ENCODE measurements at places on chromosomes 3 and 15. TPM values are rescaled to one million over a fixed set of nuclear protein-coding genes. Genes with fewer than 3 reads are reported as not detected.
A peak's percentile ranks its signal among the peaks of the same experiment; 100 is the strongest.

GRCh38 chr15:58537033-58537432, 105.2 kb downstream of the LIPC start:
- no peak overlapping the region for H3K27ac ChIP-seq
- no peaks in the 10 kb centered on the region for H3K27me3 ChIP-seq
- no peak for DNase-seq
- H3K4me3 ChIP-seq: no peak overlapping the region
- no peaks in the 10 kb centered on the region for H3K4me1 ChIP-seq
- H3K36me3 ChIP-seq: no peaks in the 10 kb centered on the region

DNA sequence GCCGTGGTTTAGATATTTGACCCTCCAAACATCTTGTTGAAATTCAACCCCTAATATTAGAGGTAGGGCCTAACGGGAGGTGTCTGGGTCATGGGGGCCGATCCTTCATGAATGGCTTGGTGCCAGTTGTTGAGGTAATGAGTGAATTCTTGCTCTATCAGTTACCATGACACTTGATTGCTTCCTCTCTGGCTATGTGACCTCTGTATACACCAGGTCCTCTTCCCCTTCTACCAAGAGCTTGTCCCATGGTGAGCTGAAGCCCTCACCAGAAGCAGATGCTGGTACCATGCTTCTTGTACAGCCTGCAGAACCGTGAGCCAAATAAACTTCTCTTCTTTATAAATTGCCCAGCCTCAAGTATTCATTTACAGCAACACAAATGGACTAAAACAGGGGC, 41.8 kb upstream of the TIPARP start:
- no peak overlapping the region for H3K4me3 ChIP-seq
- DNase-seq: no peak
- no peak overlapping the region for H3K27ac ChIP-seq
- no peaks in the 10 kb centered on the region for H3K36me3 ChIP-seq
- peaks cover 30% of the 10 kb centered on the region for H3K4me1 ChIP-seq

- H3K4me1 ChIP-seq: peaks cover 69% of the 10 kb centered on the region
- peak within 1 kb of the TSS; percentile 58 for H3K4me3 ChIP-seq
- no peaks in the 10 kb centered on the region for H3K27me3 ChIP-seq
- H3K27ac ChIP-seq: peak within 1 kb of the TSS; percentile 72
- DNase-seq: peak; percentile 74
These were observed at the start of gene PRICKLE2 for GRCh38 chr3:64224826-64225610. TSS of gene PRICKLE2 (minus strand) at chr3:64225466. CDS start at chr3:64198927, 26,539 bp downstream.

DNA sequence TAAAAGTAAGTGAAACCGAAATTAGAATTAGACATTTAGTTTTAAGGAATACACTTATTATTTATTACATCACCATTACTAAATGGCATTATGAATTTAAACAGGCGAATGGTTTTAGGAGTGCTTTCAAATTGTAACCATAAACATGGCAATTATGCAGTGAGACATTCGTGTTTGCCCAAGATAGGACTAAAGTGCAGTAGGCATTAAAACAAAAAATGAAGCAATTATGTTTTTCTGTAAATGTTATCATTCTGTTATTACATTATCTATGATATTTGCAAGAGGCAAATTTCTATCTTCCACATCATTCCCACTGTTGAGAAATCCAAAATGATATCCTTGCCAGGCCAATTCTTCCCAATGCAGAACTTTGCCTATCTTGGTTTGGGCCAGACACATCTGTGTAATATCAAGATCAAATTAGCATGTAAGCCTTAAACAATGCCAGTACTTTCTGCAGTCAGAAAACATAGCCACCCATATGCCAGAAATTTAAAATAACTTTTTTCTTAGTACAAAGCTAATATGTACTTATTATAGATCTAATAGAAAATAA, 156.9 kb downstream of the ATP8B4 start:
- no peaks in the 10 kb centered on the region for H3K36me3 ChIP-seq
- H3K27me3 ChIP-seq: no peaks in the 10 kb centered on the region
- no peak overlapping the region for H3K27ac ChIP-seq
- no peak for DNase-seq
- H3K4me3 ChIP-seq: no peak overlapping the region

DNA sequence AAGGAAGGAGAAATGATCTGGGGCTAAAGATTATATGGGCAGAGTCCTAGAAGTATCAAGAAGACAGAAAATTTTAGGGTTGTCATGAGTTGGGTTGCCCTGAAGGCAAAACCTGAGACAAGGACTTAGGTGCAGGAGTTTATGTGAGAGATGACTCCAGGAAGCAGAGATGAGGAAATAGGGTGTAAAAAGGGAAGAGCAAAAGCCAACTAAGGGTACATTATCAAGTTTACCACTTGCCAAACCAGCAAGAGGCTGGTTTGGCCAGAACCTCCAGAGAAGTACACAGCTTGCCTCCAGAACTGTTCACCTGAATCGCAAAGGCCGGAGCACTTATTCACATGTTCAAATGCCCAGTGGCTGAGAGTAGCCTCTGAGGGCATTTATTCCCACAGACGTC, 116.7 kb downstream of the FHIT start:
- DNase-seq: no peak
- no peak overlapping the region for H3K27ac ChIP-seq
- H3K36me3 ChIP-seq: no peaks in the 10 kb centered on the region
- H3K4me1 ChIP-seq: no peaks in the 10 kb centered on the region
- H3K4me3 ChIP-seq: no peak overlapping the region

- H3K4me3 ChIP-seq: no peak overlapping the region
- no peak overlapping the region for H3K27ac ChIP-seq
- H3K27me3 ChIP-seq: peaks cover 8% of the 10 kb centered on the region
These were observed 7.5 kb upstream of the IGSF10 start for GRCh38 chr3:151468284-151468917.

DNA sequence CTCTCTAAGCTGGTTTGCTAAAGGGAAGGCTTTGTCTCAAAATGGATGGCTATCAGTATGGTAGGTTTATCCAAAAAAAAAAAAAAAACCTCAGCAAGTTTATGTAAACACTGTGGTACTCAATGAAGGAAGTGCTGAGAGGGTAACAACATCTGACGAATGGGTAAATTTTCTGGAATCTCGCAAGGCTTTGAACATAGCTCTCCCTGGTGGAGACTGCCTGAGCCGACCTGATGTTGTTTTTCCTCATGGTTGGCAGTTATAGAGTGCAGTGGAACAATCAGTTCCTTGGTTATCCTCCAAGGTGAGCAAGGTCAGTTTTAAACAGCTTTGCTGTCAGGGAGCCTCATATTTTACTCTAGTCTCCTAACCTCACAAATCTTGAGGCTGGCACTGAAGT, 94.6 kb downstream of the ZPLD1 start:
- no peaks in the 10 kb centered on the region for H3K36me3 ChIP-seq
- no peak overlapping the region for H3K27ac ChIP-seq
- no peak for DNase-seq

DNA sequence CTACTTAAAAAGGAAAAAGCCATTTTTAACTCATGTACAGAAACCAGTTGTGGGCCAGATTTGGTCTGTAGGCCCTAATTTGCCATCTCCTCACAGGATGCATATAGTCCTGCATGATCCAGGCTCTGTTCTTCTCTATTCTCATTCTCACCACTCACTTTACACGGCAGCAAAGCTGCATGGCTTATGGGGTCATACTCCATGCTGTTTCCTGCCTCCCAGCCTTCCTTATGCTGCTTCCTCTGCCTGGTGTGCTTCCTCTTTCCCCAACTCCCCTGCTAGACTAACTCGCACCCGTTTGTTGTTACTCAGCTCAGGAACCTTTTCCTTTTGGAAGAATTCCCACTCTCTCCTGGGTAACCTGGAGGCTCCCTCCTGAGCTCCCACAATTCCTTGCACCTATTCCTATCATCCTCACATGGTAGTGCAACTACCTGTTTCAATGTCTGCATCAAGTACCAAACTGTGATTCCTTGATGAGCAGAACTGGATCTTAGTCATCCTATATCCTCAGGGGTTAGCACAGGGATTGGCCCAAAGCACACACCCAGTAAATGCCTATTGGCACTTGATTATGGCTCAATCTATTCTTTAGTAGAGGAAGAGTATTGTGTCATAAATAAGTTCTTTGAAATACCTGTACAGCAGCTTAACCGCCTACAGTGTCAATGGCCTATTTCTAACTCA, 172.1 kb upstream of the MITF start:
- no peak overlapping the region for H3K27ac ChIP-seq
- no peak for DNase-seq
- H3K27me3 ChIP-seq: no peaks in the 10 kb centered on the region
- H3K4me1 ChIP-seq: peaks cover 8% of the 10 kb centered on the region
- H3K4me3 ChIP-seq: no peak overlapping the region

- no peak overlapping the region for H3K4me3 ChIP-seq
- no peaks in the 10 kb centered on the region for H3K36me3 ChIP-seq
- DNase-seq: no peak
- H3K4me1 ChIP-seq: no peaks in the 10 kb centered on the region
These were observed 43.9 kb upstream of the FNDC3B start for GRCh38 chr3:171995486-171995885.

- no peak overlapping the region for H3K4me3 ChIP-seq
- no peak overlapping the region for H3K27ac ChIP-seq
- no peak for DNase-seq
- H3K27me3 ChIP-seq: no peaks in the 10 kb centered on the region
These were observed 426.1 kb downstream of the EDEM1 start for GRCh38 chr3:5613599-5613998.

- DNase-seq: no peak
- no peaks in the 10 kb centered on the region for H3K27me3 ChIP-seq
- H3K4me3 ChIP-seq: no peak overlapping the region
These were observed 36.6 kb upstream of the THSD4 start for GRCh38 chr15:71078506-71079207.

DNA sequence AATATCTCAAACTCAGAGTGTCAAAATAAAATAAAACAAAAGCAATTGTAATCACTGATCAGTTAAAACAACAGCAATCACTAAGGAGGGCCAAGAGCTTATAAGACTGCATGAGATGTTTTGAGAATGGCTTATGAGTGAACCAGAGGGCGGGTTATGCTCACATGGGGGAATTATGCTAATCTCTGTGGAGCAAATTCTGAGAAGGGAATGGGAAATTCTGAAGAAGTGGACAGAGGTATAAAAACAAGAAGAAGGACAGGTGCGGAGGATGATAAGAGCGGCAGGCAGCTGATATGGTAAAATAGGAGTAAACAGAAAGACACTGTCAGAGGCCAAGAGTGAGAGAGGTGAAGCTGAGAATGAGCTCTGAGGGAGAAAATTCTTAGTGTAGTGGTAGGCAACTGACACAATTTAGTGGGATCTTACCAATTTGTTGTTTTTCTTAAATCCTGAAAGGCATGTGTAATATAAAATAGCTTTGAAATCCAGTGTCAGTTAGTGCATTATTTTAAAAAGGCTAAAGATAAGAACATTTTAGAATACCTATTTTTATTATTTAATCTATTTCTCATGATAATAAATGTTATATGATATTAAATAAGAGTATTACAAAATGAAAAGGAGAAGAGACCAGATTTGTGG, 133.8 kb downstream of the SPATA16 start:
- no peaks in the 10 kb centered on the region for H3K4me1 ChIP-seq
- H3K27ac ChIP-seq: no peak overlapping the region
- no peak for DNase-seq
- H3K36me3 ChIP-seq: no peaks in the 10 kb centered on the region
- no peaks in the 10 kb centered on the region for H3K27me3 ChIP-seq

GRCh38 chr15:87349181-87349580, 907.4 kb downstream of the NTRK3 start:
- no peak overlapping the region for H3K4me3 ChIP-seq
- H3K27me3 ChIP-seq: no peaks in the 10 kb centered on the region
- DNase-seq: no peak
- H3K4me1 ChIP-seq: no peaks in the 10 kb centered on the region
- no peak overlapping the region for H3K27ac ChIP-seq

GRCh38 chr3:184669578-184669977, 42.3 kb downstream of the MAGEF1 start:
- H3K4me1 ChIP-seq: no peaks in the 10 kb centered on the region
- no peak overlapping the region for H3K27ac ChIP-seq
- peaks cover 15% of the 10 kb centered on the region for H3K27me3 ChIP-seq
- no peak overlapping the region for H3K4me3 ChIP-seq

DNA sequence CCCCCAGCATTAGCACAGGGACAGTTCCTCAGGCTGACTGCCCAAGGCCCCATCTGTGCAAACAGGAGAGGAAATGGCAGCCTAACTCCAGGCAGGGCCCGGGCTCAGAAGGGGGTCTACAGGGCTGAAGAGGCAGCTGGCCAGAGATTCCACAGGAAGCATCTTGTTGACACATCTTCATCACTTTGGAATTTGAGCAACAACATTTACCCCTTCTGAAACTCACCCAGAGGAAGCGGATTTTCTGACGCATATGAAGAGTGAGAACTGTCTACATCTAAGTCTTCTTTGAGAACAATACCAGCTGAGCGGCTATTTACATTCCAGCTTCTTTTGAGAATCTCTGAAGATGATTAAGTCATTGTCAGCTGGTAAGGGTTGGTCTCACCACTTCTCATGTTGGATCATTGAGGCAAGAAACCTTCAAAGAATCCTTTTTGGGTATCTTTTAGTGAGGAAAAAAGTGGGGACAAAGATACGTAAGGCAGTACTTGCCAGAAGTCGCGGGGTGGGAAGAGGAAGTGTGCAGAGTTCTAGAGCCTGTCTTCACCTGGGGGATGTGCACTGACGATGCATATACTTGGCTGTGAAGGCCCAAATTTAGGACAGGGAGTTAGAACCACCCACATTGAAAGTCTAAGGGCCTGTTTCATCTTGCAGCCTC, 25.4 kb upstream of the SRP14 start:
- peaks cover 21% of the 10 kb centered on the region for H3K4me1 ChIP-seq
- H3K36me3 ChIP-seq: peaks cover 12% of the 10 kb centered on the region
- no peaks in the 10 kb centered on the region for H3K27me3 ChIP-seq

GRCh38 chr15:68427963-68428362, 4.0 kb downstream of the ITGA11 start:
- no peak overlapping the region for H3K4me3 ChIP-seq
- no peaks in the 10 kb centered on the region for H3K36me3 ChIP-seq
- DNase-seq: no peak
- H3K27me3 ChIP-seq: peaks cover 38% of the 10 kb centered on the region
- H3K4me1 ChIP-seq: peaks cover 22% of the 10 kb centered on the region

DNA sequence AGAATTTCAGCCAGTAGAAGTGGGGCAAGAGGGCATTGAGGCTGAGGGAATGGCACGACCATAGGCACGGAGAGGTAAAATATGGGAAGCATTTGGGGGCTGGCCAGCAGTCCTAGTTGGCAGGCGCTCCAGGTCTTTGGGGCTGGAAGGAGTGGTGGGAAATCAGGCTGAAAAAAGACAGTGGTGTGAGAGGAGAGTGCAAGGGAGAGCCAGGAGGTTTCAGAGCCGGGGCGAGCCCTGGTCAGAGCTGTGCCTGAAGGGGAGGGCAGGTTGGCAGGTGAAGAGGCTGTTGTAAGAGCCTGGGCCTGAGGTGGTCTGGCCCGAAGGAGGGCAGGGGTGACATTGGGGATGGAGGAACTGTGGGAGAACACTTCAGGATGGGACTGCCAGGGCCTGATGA, 1.6 kb upstream of the IDH3A start:
- H3K4me3 ChIP-seq: no peak overlapping the region
- DNase-seq: peak; percentile 42
- H3K36me3 ChIP-seq: peaks cover 2% of the 10 kb centered on the region
- H3K4me1 ChIP-seq: peaks cover 52% of the 10 kb centered on the region
- H3K27ac ChIP-seq: peak overlapping the region; percentile 95

KCNAB1 gene
- total RNA-seq: 2.4 TPM

CNTN3 gene
- total RNA-seq: 1.2 TPM

ZNF385D gene
- total RNA-seq: 2.3 TPM

MED12L gene
- 0.82 TPM for total RNA-seq

RUBCN gene
- 23.3 TPM for total RNA-seq

SCAPER gene
- total RNA-seq: 42.6 TPM

CADM2 gene
- 4.3 TPM for total RNA-seq

GRM2 gene
- total RNA-seq: 0.41 TPM

SLC12A1 gene
- not detected for total RNA-seq

GOLGA6A gene
- not detected for total RNA-seq

SNTN gene
- total RNA-seq: not detected

UCN2 gene
- 0.19 TPM for total RNA-seq

FRMD4B gene
- total RNA-seq: 16.1 TPM

TMEM158 gene
- total RNA-seq: 0.60 TPM

SUCNR1 gene
- total RNA-seq: 0.30 TPM

MESP2 gene
- 0.27 TPM for total RNA-seq

NOP10 gene
- total RNA-seq: 140 TPM

SENP5 gene
- total RNA-seq: 16.7 TPM
